ENCODE measurements at places on chromosomes 3 and 15. TPM values are rescaled to one million over a fixed set of nuclear protein-coding genes. Genes with fewer than 3 reads are reported as not detected.

ADPRH gene
- total RNA-seq: 3.0 TPM

GABRR3 gene
- total RNA-seq: not detected

WDR93 gene
- under 0.01 TPM for total RNA-seq

PRKCI gene
- 81.8 TPM for total RNA-seq
